ENCODE measurements at places on chromosomes 2 and 18.
A peak's percentile ranks its signal among the peaks of the same experiment; 100 is the strongest.

DNA sequence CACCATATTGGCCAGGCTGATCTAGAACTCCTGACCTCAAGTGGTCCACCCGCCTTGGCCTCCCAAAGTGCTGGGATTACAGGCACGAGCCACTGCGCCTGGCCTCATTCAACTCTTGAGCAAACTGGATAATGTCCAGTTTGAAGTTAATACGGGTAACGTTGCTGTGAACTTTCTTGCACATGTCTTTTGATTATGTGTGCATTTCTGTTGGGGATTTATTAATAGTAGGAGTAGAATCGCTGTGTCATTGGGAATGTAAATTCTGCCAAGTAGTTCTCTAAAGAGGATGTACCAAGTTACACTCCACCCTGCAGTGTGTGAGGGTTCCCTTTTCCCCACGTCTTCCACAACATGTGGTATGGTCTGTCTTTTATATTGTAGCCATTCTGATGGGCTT, 6.2 kb downstream of the IMPA2 start:
- no peak for DNase-seq

DNA sequence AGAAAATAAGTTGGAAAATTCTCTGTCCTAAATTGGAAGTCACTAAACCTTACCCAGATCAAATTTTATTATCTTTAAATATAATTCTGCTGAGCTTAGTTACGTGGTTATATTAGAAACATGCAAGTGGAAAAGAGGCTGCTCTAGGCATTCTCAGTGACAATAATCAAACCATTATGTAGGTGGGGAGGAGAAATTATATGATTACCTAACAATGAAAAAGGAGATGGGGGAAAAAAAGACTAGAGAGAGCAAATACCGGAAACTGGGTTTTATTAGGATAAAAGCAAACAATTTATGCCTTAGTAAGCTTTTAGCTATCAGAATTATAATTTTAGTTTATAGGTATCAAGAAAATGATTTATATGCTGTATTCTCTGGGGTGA, 53.2 kb downstream of the PHLPP1 start:
- DNase-seq: no peak

GRCh38 chr2:23767876-23768621, 158.9 kb downstream of the ATAD2B start:
- no peak for DNase-seq

GRCh38 chr2:127906206-127906926, 20.6 kb upstream of the AMMECR1L start:
- peak; percentile 18 for DNase-seq

- no peak for DNase-seq
These were observed 13.4 kb downstream of the ATP8B1 start for GRCh38 chr18:57789759-57790158.

DNA sequence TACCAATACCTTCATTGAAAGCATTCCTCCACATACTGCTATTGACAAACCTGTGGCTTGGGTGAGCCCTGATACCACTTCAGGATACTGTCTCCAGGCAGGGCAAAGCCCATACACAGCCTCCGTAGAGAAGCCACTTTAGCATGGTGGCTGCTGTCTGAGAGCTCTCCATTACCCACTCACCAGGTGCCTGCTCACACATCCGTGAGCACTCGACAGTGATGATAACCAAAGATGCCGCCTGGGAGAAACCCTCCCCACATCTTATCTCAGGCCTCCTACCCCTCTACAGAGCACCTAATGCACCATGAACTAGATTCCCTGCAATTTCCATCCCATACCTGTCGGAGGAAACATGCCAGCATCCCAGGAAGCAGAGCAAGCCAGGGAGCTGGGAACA, 57.6 kb upstream of the KLHL29 start:
- DNase-seq: no peak

- DNase-seq: no peak
These were observed 111.1 kb upstream of the B3GNT2 start for GRCh38 chr2:62084801-62085200.

GRCh38 chr18:10591896-10592295, 66.1 kb downstream of the NAPG start:
- DNase-seq: no peak

- no peak for DNase-seq
These were observed 72.5 kb upstream of the SERPINE2 start for GRCh38 chr2:224111576-224111975.
